Activated CD4-positive, alpha-beta T cell treated with anti-CD3 and anti-CD28 coated beads, Interleukin-2, amount 50 U/mL, for 48 hours (primary cell): ENCODE measurements at places on chromosomes 16 and 17.

DNA sequence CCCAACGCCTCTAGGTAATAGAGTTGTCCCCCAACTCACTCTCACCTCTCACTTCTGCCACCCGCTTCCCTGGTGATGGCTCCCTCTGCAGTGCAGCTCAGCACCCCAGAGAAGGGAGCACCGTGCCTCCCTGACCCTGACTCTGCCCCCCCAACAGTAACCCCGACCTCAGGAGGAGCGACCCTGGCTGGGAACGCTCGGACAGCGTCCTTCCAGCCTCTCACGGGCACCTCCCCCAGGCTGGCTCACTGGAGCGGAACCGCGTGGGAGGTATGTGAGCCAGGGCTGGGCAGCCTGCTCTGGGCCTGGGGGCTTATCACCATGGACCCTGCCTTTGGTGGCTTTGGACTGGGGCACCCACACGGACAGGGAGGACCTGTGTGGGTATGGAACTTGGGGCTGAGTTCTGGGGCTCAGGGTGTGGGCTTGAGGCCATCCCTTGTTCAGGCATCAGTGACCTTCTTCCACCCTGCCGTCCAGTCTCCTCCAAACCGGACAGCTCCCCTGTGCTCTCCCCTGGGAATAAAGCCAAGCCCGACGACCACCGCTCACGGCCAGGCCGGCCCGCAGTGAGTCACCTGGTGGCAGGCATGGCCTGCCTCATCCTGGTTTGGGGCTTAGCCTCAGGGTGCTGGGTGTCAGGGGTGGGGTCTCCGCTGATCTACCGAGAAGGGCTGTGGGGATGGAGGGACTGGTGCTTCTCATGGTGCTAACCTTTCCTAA is 6.7 kb upstream of the C17orf107 start:
- DNase-seq: no peak

DNA sequence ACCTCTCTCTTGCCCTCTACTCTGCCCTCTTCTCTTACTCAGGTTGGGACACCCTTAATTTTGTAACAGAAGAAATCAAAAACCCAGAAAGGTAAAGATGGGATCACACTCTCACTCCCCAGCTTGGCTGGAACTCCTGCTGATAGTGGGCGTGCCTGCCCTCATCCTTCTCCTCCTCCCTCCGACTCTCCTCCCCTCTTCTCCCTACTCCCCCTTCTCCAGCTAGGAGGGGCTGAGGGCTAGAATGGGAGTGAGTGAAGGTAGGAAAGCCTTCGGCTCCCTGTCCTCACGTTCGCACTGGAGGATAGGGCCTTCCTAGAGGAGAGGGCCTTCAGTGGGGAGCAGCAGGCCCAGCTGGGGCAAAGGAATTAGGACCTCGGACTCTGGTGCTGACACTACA is 20.3 kb downstream of the SLC7A6OS start:
- DNase-seq: no peak

DNA sequence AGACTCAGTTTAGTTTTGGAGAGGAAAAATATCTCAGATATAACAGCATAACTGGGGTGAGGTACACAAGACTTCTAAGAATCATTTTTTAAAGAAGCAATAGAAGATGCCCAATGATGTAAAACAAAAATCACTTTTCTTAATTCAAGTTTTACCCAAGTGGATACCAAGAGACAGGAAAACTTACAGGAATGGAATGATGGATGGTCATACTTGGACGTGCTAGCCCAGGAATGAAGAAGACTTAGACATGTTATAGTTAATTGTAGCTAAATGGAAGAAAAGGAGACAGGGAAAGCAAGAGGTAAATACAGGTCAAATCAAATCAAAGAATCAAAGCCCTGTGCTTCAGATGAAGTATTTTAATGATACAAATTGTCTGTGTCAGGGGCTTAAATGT is 312.7 kb upstream of the KCNJ16 start:
- no peak for DNase-seq

DNA sequence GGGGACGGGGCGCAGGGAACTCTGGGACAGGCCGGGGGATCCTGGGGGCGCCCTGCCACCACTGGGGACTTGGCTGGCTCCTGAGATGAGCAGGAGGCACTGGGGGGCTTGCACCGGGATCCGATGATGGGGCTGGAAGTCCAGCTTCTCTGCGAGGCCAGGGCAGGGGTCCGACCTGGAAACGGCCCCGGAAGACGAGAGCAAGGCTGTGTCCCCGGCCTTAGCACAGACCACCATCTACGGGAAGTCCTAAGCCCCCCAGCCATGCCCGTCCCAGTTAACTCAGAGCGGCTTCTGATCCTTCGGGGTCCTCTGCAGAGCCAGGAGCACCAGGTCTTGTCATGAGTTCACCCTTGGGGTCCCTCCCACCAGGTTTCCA is 573 bp downstream of the CDT1 start:
- no peak for DNase-seq

GRCh38 chr16:2008631-2009163 is 924 bp downstream of the ZNF598 start:
- peak; percentile 59 for DNase-seq

GRCh38 chr16:55130911-55131310 is 193.1 kb upstream of the IRX6 start:
- DNase-seq: no peak

GRCh38 chr17:48241131-48241591 is 133.6 kb downstream of the SNX11 start:
- DNase-seq: peak; percentile 13

DNA sequence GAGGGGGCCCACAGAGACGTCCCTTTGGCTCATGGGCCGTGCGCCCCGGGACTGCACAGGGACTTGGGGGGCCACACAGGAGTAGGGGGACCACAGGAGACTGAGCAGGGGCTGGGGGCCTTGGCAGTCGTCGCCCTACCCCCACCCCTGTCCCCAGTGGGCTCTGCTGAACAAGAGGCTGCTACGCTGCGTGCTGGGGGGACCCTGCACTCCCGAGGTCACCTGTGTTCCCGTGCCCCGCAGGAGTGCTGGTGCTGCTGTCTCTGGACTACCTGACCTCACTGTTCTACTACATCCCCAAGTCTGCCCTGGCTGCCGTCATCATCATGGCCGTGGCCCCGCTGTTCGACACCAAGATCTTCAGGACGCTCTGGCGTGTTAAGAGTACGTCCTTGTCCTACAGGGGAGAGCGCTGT is 14.4 kb upstream of the RNF213 start:
- DNase-seq: no peak

GRCh38 chr16:4314532-4315185 is 1.2 kb upstream of the GLIS2 start:
- no peak for DNase-seq

DNA sequence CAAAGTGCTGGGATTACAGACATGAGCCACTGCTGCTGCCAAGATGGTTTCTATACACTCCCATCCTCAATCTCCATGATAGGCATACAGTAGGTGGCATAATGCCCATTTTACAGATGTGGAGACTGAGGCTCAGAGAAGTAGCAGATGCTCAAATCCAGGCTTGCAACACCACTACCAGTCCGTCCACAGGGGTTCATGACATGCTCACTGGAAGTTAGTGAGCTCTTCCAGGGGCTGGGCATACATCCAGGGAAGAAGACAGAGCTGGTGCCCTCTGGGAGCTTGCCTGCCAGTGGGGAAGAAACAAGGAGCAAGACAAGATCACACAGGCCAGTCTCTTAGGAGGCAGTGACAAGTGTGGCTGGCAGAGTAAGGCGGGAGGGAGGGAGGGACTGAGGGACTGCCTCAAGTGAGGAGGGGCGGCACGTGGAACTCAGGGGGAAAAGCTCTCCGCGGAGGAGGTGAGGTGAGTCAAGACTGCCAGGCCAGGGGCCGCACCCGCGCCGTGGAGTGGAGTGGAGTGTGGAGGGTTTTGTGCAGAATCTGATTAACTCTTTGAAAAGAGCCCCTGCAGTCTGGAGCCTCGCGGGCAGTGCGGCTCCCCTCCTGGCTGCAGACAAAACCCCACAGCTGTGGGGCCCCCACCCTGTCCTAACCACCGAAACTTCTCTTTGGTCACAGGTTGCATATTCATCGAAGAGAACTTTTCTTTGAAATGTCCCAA is 27.9 kb downstream of the SREBF1 start:
- no peak for DNase-seq

- peak; percentile 59 for DNase-seq
Measured at GRCh38 chr16:54930005-54930868, at the start of gene IRX5. Gene IRX5, plus strand, starts transcription at chr16:54930865. Its CDS starts 334 bp downstream, at chr16:54931199.

- no peak for DNase-seq
Measured at GRCh38 chr17:75447951-75448856, 8.2 kb upstream of the TMEM94 start.

DNA sequence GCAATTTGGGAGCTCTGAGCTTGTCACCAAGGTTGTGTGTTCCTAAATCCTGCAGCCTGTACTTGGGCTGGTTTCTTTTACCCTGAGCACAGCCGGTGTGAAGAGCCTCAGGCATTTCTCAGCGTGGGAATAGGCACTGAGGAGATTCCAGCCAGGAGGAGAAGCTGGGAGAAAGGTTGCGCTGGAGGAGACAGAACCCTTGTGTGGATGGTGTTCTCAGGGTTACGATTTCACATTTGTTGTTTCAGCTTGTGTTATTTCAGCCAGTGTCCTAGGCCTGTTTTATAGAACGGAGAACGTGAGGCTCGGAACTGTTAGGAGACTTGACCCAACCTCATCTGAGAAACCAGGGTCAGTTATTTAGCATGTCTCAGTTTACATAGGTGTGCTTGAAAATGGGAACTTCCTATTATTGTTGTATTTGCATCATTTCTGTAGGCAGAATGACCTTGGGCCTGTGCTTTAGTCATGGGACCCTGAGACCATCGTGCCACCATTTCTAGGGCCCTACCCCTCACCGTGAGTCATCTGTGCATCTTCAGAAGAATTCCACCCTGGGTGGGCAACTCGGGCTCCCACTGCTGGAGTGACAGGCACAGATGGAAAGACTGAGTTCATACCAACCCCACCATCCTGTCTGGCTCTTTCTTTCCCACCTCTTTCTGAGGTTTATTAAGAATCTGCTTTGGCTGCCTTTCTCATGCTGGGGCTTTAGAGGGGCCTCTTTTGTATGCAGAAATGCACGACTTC is 134.9 kb downstream of the MSI2 start:
- no peak for DNase-seq

- DNase-seq: no peak
Measured at GRCh38 chr17:16917671-16918394, 54.1 kb downstream of the TNFRSF13B start.

- DNase-seq: no peak
Measured at GRCh38 chr17:49914664-49915063, 54.3 kb upstream of the DLX4 start.

- DNase-seq: peak; percentile 64
Measured at GRCh38 chr16:9159839-9160550, 68.6 kb downstream of the HAPSTR1 start.

GRCh38 chr17:39238311-39238972 is 12.7 kb upstream of the STAC2 start:
- DNase-seq: peak; percentile 70

- no peak for DNase-seq
Measured at GRCh38 chr16:90048347-90048722, 28.8 kb downstream of the PRDM7 start.

DNA sequence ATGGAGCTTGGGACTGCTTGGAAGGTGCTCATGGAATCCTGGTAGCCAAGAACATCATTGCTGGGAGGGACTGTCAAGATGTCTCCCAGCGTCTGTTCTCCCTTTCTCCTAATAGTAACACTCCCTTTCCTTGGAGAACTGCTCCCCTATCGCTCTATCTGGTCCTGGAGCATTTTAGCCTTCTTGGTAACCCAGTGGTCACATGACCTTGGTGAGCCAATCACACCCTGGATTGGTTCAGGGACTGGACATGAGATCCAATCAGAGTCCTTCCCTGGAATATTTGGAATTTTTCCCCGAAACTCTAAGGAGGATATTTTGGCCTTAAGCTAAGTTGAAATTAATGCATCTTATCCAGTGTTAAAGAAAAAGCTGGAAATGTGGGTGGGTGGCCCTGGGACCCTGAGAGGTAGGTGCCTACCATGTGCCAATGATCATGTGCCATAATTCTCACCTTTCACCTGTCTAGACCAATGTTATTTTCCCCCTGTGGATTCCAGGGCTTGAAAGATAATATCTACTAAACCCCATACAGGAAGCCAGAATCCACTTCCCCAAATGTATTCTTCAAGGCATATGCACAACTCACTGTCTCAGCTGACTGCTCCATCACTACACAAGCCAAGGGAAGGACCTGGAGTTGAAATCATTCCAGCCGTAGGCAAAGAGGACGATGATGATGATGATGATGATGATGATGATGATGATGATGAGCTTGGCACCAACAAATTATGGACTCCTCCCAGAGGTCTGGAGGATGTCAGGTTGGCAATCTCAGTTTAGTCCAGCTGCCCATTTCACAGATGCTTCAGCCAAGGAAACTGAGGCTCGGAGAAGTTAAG is 193.2 kb downstream of the RAB11FIP4 start:
- no peak for DNase-seq

- no peak for DNase-seq
Measured at GRCh38 chr16:56747486-56748045, 17.6 kb downstream of the NUP93 start.

- no peak for DNase-seq
Measured at GRCh38 chr16:75938818-75939217, 212.5 kb upstream of the CPHXL start.

GRCh38 chr16:24288516-24288915 is 32.4 kb downstream of the CACNG3 start:
- no peak for DNase-seq

- no peak for DNase-seq
Measured at GRCh38 chr16:48622456-48623303, 12.7 kb upstream of the N4BP1 start.

DNA sequence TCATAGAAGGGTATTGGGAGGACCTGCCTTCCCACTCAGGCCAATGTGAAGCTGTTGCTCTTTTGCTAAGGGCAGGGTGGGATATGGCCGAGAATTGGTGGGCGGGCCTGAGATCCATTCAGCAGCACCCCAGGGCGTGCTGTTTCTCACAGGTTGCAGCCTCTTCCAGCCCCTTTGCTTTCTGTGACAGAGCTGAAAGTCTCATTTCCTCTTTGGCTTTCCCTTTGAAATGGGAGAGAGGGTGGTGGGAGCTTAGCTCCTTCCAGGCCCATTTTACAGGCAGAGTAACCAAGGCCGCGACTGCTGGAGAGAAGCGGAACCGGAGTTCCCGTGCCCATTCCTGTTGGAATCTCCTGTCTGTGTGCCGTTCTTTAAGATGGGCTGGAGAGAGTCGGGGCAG is 183.0 kb downstream of the RAB11FIP4 start:
- DNase-seq: no peak

GRCh38 chr16:46982335-46982734 is 8.9 kb upstream of the DNAJA2 start:
- no peak for DNase-seq

- DNase-seq: no peak
Measured at GRCh38 chr17:41750862-41751261, 16.4 kb upstream of the HAP1 start.

GRCh38 chr16:85480727-85481101 is 132.4 kb upstream of the GSE1 start:
- DNase-seq: no peak

- DNase-seq: no peak
Measured at GRCh38 chr16:24544640-24545039, 5.3 kb downstream of the RBBP6 start.

DNA sequence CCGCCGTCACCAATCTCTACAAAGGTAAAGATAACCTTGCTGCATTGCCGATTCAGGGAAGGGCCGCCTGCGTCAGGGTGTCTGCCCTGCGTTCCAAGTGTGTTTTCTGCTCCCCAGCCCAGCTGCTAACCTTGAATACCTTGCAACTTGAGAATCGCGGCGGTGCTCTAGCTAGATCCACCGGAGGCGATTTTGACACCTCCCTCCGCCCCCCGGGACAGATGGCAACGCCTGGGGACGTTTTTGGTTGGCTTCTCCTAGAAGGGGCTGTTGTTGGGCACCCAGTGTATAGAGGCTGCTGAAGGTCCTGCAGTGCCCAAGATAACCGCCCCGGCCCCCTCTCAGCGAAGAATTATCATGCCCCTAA is 1.5 kb downstream of the HAPSTR1 start:
- DNase-seq: peak; percentile 36
